ENCODE measurements at places on chromosomes 1 and 21.

DNA sequence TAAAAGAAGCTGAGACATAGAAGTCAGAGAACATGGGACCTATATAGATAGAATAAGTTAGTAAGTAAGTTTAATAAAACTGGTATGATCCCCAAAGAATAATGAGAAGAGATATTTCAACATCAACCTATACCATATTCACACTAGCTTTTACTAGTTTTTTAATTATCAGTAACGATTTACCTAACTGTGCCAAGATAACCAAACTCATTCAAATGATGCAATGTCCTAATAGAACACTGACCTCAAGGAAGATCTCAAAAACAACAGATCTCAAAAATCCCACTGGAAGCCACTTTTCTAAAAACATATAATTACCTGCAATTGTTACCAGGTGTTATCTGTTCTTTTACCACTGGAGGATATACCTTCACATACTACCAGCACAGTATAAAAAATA, 38.7 kb downstream of the ANKRD13C start:
- DNase-seq = no peak

- DNase-seq = no peak
Measured at GRCh38 chr1:223878598-223879325, 33.0 kb upstream of the TP53BP2 start.

DNA sequence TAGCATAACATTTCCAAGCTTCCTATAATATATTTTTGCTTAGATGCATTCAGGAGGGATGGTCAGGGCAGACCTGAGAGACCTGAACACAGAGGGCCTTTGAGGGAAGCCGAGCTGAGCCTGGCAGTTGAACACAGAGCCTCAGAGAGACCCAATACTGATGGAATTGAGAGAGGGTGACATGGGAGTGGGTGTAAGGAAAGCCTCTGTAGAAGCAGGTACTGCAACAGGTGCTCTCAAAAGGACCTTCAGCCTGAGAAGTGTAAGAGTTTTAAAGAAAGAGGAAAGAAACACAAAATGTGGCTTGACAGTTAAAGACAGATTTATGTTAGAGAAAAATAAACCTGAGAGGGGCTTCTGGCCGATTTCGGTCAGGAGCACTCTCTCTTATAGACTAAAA, 73.9 kb upstream of the PGBD5 start:
- DNase-seq = no peak

DNA sequence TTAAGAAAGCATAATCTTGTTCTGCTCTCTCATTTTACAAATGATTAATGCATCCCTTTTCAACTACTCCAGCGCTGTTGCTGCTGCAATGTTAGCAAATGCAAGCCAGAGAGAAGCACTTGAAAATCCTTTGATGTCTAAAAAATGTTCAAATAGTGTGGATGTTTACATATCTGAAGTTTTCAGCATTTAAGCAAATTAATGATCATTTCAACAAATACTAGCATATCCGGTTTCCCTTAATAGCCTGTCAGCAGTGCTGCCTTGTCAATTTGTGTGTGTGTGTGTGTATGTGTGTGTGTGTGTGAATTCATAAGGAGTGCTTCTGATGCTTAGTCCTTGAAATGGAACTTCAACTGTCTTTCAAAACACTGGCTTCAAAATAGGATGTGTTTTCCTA, 48.1 kb upstream of the WNT2B start:
- no peak for DNase-seq

GRCh38 chr1:44602634-44603628, 71.3 kb downstream of the TMEM53 start:
- DNase-seq = no peak

- DNase-seq = no peak
Measured at GRCh38 chr1:203179667-203180005, 4.0 kb upstream of the MYBPH start.

All from T-helper 2 cell (primary cell).